Colonic mucosa (tissue), 4 donors: ENCODE measurements at places on chromosomes 3 and 15. TPM values are rescaled to one million over a fixed set of nuclear protein-coding genes. Genes with fewer than 3 reads are reported as not detected.

- H3K36me3 ChIP-seq = no peaks in the 10 kb centered on the region
- no peaks in the 10 kb centered on the region for H3K4me1 ChIP-seq
- no peak for DNase-seq
- no peak overlapping the region for H3K4me3 ChIP-seq
- H3K27ac ChIP-seq = no peak overlapping the region
- H3K27me3 ChIP-seq = no peaks in the 10 kb centered on the region
These were observed 12.8 kb downstream of the LYZL4 start for GRCh38 chr3:42397644-42398043.

GRCh38 chr15:44075535-44075934 lies 119.5 kb downstream of the FRMD5 start:
- H3K27me3 ChIP-seq = no peaks in the 10 kb centered on the region
- H3K36me3 ChIP-seq = no peaks in the 10 kb centered on the region
- H3K27ac ChIP-seq = no peak overlapping the region
- no peak for DNase-seq
- no peaks in the 10 kb centered on the region for H3K4me1 ChIP-seq
- no peak overlapping the region for H3K4me3 ChIP-seq

- no peaks in the 10 kb centered on the region for H3K27me3 ChIP-seq
- no peak overlapping the region for H3K4me3 ChIP-seq
- H3K27ac ChIP-seq = no peak overlapping the region
- no peak for DNase-seq
These were observed 31.3 kb downstream of the RPL39L start for GRCh38 chr3:187107989-187108388.

Gene CAMK2N2
- total RNA-seq = 0.19 TPM
